Large intestine (tissue), 12 donors: ENCODE measurements at places on chromosomes 5 and 9.

DNA sequence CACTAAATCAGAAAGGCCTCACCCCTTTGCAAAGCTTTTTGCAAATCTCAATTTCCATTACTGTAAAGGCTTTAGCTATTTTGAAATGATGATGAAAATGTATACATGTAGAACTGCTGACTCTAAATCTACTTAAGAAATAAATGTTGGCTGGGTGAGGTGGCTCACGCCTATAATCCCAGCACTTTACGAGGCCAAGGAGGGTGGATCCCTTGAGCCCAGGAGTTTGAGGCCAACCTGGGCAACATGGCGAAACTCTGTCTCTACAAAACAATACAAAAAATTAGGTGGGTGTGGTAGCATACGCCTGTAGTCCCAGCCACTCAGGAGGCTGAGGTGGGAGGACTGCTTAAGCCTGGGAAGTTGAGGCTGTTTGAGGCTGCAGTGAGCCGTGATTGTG, 64.6 kb downstream of the PTPN3 start:
- no peak for DNase-seq

DNA sequence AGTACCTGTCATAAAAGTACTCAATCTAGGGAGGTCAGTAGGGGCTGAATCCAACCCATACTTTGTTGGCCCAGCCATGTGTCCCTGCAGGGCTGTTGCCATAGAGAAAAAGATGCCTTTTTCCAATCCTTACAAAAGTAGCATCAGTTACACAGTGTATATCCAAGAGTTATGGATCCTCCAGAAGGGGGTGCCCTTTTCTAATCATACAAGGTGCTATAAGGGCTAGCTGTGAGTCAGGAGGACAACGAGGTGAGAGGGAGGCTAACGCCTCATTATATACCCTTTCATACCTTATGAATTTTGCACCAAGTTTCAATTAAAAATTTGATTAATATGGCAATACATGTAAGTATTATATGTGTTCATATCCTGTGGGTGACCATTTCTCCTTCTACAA, 4.8 kb downstream of the KIAA0825 start:
- no peak for DNase-seq

GRCh38 chr5:37722236-37723161, 117.3 kb downstream of the GDNF start:
- no peak for DNase-seq

DNA sequence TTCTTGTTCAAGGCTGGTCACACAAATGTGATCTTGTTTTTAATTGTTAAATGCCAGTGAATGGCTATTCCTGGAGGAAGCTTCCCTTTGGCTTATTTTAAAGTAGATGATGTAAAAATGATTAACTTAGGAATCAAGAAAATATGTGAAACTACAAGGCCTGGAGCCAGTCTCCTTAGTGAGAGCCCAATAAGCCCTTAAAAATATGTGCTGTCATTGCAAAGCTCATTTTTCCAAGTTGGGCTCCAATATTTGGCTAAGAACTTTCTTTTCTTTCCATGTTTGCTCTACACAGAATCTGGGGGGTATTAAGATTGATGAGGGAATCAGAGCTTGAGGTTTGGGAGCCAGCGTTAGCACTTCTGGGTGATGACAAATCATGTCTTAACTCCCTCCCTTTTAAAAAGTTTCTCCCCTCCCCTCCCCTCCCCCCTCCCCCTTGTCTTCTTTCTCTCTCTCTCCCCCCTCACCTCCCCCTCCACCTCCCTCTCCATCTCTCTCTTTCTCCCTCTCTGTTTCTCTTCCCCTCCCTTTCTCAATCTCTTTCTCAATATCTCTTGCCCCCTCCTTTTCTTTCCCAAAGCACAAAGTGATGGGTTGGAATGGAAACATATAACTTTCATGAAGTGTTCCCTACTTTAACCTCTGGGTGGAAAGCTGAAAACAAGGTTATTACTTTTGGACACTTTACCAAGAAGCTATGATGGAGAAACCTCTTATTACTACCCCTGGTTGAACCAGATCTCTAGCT, 86.0 kb downstream of the FBXL7 start:
- DNase-seq, result no peak
